ENCODE measurements at places on chromosomes 3 and 15.

DNA sequence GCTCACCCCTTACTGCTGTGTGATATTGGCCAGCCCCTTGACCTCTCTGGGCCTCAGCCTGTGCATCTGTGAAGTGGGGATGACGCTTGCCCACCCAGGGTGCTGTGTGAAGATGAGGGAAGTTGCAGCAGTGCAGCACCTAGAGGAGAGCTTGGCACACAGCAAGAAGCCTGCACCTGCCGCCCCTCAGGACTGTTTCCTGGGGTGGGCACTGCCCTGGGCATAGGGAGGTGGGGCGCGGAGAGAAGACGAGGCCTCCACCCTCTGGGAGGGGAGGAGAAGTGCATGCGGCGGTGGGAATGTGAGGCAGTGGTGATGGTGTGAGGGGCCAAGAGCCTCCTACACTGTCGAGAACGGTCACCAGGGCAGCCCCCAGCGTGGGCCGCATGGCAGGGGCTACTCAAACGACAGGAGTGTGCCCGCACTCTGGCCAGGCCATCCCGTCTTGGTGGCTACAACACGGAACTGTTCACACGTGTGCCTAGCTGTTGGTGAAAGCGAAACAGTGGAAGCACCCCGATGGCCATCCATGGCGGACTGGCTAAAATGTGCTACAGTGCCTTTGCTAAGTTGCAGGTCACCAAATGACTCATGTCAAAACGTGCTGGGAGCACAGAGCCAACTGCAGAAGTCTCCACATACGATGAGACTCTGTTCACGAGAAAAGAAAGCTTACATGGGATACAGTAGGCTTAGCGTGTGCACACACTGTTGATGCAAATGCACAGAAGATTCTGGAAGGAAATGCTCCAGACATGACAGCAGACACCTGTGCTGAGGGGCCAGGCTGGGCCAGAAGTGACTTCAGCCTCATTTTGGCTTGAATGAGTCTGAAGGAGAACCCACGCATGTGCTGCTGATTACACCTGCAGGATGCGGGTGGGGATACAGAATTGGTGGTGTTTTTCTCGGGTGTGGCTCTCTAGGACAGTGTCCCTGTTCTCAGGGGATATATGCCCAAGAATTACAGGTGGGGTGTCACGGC lies 40.4 kb upstream of the IQSEC1 start:
- no peak for DNase-seq

GRCh38 chr3:161556941-161557340 lies 60.3 kb downstream of the OTOL1 start:
- DNase-seq: no peak

- no peak for DNase-seq
Measured at GRCh38 chr15:29698030-29698701, 124.1 kb downstream of the TJP1 start.

DNA sequence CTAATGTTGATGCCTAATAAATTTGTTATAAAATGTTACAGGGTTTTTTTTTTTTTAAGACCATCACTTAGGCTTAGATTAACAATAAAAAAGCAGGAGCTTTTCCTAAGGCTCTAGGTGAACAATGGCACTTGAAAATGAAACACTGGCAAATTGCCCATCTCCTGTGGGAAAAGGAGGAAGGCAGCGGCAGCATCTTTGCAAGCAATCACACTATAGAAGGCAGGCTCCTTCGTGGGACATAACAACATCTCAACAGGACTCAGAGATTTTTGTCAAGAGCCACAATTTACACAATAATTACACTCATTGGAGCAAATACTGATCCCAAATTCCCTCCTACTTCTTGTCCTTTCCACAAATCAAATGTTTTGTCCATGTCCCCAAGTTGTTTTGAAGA lies 646.7 kb downstream of the ROBO2 start:
- DNase-seq: no peak

- no peak for DNase-seq
Measured at GRCh38 chr15:63344731-63345390, 36.8 kb downstream of the CA12 start.

- no peak for DNase-seq
Measured at GRCh38 chr3:132354916-132355702, 37.9 kb downstream of the ACP3 start.

- no peak for DNase-seq
Measured at GRCh38 chr15:96329403-96329981, 1.0 kb upstream of the NR2F2 start.

GRCh38 chr15:48681353-48681752 lies 35.8 kb upstream of the FBN1 start:
- DNase-seq: no peak

GRCh38 chr3:133527081-133527715 lies 46.3 kb upstream of the CDV3 start:
- DNase-seq: no peak

GRCh38 chr3:180215866-180216265 lies 179.1 kb upstream of the PEX5L start:
- DNase-seq: no peak

Data from activated naive CD8-positive, alpha-beta T cell treated with anti-CD3 and anti-CD28 coated beads, Interleukin-2, amount 50 U/mL, for 24 hours (primary cell).